Natural killer cell treated with Interleukin-12 subunit alpha and Interleukin-12 subunit beta and Interleukin-15 and Interleukin-18, amount 100 ng/mL, for 72 hours (primary cell): ENCODE measurements at places on chromosomes 11 and 22. TPM values are rescaled to one million over a fixed set of nuclear protein-coding genes. Genes with fewer than 3 reads are reported as not detected.

DNA sequence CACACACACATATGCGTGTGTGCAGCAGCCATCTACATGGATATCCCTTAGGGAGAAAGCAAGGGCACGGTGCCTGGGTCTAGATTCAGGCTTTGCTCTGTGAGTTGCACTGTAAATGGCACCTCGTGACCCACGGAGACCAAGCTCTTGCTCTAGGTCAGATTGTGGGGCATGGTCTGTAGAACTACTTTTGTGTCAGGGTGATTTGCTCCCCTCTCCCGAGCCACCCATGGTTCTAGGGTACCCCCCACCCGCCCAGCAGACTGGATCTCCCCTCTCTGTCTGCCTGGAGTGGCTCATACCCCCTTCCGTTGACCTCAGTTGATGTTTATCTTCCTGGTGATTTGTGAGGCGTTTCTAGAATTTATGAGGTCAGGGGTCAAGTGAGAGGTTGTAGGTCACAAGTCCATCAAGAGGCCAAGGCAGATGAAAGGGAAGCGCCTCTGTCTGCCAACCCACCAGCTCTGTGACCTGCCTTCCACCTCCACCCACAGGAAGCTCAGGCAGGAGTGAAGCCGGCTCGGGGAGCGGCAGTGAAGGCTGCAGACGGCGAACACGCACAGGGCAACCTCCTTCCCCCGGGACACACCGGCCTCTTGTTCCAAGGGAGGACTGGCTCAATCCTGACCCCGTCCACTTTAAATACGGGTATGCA, 76.2 kb upstream of the TTLL12 start:
- no peak for DNase-seq

The NAALAD2 gene
- total RNA-seq, result not detected

DNA sequence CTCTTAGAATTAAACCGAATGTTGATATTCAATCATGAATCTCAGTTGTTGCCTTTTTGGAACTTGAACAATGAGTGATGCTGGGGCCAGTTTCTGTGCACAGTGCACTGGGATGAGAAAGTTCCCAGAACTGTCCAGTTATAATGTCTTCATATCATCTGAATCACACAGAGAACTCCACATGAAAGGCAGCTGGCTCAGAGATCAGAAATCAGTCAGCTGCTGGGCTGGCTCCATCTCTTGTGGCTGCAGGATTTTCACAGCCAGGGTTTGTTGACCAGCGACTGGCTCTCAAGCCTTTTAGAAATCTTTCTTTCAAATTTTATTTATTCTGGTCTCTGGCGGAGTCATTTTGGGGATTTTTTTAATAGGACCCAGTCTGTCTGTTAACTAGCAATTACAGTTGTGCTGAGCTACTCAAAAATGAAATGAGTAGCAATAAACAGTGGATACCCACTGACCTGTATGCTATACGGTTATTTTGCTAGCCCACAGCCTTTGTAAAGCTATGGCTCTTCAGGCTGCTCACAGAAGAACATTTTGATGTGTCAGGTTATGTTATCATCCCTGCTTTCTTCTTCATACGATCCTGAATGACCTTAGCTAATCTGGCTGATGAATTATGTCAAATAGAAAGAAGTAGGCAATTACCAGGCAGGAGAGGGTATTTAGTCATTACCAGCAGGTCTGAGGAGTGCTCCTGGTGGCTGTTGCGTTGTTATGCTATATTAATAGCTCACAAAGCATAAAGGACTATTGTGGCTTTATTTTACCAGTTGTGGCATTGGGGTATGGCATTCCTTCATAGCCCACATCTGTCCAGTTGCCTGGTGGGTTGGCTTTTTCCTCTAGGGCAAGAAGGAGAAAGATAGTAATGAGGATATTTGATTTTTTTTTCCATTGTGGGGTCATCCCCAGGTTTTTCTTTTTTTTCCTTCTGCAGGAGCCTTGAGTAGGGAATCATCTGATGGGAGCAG, 3.6 kb downstream of the FAT3 start:
- DNase-seq, result no peak

The SCGB1C1 gene
- not detected for total RNA-seq

The B4GALNT4 gene
- total RNA-seq, result 0.50 TPM
